ENCODE measurements at places on chromosomes 11 and 22. TPM values are rescaled to one million over a fixed set of nuclear protein-coding genes. Genes with fewer than 3 reads are reported as not detected.

GRCh38 chr11:67055812-67056211 lies 835 bp upstream of the RHOD start:
- DNase-seq: peak; percentile 83

GRCh38 chr11:75583718-75584658 lies 21.9 kb downstream of the SERPINH1 start:
- no peak for DNase-seq

DNA sequence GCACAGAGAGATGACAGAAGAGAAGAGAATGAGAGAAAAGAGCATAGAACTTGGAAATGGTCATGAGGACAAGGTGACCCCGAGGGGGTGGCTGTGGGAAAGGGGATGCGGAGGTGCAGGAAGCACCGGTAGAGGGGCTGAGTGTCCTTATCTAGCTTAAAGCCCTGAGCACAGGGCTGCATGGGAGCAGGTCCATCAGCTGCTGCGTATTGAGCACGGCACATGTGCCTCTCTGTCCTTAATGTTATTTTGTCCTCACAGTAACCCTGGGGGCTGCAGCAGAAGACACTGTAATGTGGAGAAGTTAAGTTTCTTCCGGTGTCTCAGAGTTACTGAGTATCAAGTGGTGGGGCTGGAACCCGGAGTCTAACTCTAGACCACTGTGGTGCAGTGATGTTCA lies 94.4 kb upstream of the OR4B1 start:
- DNase-seq: no peak

DNA sequence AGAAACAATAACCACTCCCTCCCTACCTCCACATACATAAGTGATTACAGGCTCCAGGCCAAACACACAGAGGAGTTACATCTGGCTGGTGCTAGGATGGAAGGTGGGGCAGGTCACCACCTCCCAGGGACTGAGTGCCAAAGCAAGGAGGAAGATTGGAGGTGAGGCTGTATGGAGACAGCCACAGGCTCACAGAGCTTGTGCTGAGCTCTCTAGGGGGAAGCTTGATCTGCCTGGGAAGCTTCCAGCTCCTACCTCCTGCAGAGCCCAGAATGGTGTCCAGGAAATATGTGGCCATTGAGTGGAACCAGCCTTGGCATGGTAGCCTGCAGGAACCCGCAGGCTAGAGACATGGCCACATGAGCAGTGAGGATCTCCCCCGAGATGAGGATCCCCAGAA lies 3.6 kb upstream of the MED15 start:
- peak; percentile 38 for DNase-seq

GRCh38 chr11:94272738-94273313 lies 31.6 kb upstream of the IZUMO1R start:
- DNase-seq: no peak

Gene RAPSN
- total RNA-seq: 0.26 TPM

Gene OR51B5
- total RNA-seq: not detected

Gene JAML
- total RNA-seq: not detected

Gene SLC37A2
- total RNA-seq: 25.5 TPM

Gene MS4A3
- total RNA-seq: not detected

All from bronchial epithelial cell (primary cell).